ENCODE measurements at places on chromosomes 4 and X.

DNA sequence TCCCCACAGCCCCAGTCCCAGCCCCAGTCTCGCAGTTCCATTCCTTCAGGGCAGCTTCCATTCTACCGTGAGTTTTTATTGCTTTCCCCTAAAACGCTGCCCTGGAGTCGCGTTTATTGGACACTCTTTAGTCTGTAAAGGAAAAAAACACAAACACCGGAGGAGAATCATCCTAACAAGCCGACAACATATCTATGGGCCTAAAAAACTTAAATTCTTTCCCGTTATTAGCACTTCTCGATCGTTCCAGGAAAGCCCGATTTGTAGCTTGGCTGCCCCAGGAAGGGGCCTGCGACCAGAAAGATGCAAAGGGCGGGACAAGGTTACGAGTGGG lies 178.5 kb downstream of the CBR4 start:
- no peak for DNase-seq

GRCh38 chrX:70030301-70030767 lies 19.4 kb downstream of the AWAT2 start:
- peak; percentile 9 for DNase-seq

GRCh38 chrX:633043-633984 lies 2.7 kb downstream of the SHOX start:
- DNase-seq = no peak

DNA sequence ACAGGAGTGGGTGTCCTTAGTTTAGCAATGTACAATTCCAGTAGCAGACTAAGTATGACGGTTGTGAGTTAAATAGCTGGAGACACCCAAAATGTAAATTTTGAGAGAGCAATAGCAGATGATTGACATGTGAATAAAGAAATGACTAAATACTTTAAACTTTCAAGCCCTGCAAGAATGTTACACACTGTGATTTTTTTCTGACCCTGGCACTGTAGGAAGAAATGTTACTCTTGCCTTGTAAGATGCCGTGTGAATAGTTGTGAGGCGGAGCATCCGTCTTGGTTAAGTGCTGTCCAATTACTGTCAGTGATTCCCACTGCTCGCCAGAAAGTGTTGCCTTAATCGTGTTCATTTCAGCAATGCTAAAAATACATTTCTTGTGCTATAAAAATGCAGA lies 1248.1 kb downstream of the RAPGEF2 start:
- DNase-seq = no peak

DNA sequence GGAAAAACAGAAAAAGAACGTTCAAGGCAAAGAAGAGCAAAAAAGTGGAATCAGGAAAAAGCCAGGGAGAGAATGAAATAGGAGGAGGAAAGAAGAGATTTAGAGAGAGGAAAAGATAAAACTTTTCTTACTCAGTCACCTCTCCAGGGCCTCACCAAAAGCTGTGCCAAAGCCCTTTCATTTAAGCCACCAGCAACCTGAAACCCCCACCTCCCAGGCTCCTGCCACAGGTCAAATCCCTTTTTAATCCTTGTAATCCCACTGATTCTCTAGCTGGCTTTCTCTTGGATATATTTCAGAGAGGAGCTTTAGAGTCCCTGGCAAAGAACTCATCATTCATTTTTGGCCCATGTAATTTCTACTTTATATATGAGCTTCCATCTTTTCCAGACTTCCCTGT lies 25.7 kb upstream of the XIAP start:
- no peak for DNase-seq

DNA sequence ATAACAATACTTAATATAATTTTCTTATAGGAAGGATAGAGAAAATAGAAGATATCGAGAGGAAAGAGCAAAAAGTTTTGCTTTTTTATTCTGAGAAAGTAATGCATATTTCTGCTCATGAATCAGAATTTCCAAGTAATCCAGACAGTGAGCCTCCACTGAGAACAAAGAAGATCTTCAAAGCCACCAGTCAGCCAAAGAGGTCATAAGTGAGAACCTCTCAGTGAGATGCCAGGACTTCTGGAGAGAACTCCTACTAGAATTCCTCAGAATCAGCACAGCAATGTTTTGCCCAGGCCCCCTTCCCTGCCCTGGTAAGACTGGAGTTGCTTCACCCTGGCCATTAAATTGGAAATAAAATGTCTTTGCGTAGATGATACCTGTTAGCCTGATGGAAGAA lies 254.4 kb upstream of the FAT4 start:
- no peak for DNase-seq

DNA sequence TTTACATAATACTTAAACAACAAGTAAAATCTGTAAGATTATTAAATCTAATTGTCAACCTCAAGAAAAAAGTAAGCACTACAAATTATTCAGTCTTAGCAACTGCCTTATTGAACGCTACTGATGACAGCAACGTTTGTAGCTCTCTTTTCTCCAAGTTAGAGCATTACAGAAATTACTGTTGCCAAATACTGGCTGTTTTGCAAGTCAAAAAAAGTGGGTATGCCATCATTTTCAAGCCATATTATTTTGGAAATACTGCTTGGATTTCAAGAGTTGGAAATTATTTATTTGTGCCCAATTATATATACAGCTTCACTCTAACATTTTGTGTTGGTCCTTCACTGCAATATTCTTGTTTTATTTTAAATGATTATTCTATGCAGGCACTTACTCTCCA lies 221.7 kb downstream of the CXXC4 start:
- no peak for DNase-seq

GRCh38 chr4:126850286-126850685 lies 782.5 kb upstream of the INTU start:
- DNase-seq = no peak

DNA sequence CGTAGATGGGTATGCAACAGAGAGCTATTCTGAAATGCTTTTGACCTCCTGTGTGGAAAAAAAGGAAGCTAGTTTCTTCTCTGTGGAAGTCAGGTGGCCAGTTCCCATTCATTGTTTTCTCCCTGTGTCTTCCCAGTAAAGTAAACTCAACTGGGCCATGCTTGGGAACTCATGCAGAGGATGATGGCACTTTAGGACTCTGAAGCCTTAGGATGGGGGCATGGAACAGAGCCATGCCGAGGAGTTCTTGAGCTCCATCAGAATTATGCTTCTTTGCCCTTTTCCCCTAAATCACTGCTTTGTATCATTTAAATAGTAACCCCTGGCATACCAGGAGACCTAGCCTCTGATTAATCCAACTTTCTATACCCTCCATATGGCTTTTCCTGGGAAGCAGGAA lies 3.2 kb downstream of the TMEM164 start:
- no peak for DNase-seq

- no peak for DNase-seq
These were observed 23.7 kb downstream of the PLS3 start for GRCh38 chrX:115584696-115585095.

DNA sequence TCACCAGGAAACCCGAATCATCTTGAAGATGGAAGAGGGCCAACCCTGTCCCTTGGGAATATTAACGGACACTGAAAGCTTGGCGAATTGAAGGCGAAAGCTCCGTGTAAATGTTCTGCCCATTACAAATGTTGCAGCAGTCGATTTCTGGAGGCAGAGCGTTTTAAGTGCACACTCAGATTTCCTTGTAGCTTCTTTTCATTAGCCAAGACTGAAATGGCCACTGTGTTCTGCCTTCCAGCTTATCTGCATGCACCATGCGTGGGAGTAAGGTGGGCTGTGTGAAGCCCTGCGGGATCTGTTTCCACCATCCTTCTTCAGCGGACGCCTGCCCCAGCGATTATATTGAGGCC lies 1.3 kb downstream of the SMIM20 start:
- DNase-seq = no peak

DNA sequence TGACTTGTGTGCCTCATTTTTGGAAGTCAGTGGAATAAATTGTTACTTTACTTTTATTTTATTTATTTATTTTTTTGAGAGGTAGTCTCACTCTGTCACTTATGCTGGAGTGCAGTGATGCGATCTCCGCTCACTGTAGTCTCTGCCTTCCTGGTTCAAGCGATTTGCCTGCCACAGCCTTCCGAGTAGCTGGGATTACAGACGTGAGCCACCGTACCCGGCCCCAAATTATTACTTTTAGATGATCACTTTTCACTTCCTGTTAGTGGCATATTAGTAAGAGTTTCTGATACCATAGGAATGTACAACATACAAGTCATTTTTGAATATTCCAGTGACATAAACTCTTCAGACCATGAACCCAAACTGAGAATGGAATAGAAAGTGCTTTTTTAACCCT lies 611.0 kb upstream of the MAGEB2 start:
- no peak for DNase-seq

GRCh38 chrX:129779747-129780146 lies at the start of gene SASH3:
TSS of gene SASH3 (plus strand) at chrX:129779949. CDS start at chrX:129780098, 149 bp downstream.
- DNase-seq = peak; percentile 39

DNA sequence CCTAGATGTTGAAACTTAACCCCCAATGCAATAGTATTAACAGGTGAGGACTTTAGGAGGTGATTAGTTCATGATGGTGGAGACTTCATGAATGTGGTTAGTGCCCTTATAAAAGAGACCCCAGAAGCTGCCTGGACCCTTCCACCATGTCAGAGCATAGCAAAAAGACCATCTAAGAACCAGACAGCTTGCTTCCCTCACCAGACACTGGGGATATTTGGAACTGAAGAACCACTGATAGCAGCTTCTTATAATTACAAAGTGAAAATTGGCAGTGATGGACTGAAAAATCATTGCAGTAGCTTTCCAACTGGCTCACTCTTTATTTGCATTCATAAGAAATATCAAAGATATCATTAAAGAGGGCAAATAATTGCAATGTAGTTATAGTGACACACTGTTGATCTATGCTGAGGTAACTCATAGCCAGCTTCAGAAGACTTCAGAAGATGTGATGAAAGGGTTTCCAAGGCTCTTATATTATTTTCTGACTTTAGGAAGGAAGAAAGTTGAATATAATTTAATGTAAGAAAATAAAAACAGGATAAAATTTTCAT lies 5.8 kb downstream of the RASSF6 start:
- no peak for DNase-seq

DNA sequence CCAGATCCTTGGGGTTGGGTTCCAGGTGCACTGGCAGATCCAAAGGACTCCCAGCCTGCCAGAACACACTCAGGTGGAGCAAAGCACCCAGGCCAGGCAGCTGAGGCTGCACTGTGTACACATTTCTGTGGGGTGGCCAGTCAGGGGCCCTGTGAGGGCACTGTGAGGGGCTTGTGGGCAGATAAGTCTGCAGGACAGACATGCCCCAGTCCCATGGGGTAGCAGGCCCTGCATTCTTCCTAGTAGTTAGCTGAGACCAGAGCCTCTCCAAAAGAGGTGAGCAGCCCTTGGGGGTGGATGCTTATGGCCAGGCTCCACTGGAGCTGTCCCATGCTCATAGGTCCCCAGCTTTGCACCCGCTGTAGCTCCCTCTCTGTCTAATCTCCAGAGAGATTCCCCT lies 7.6 kb downstream of the ETDB start:
- no peak for DNase-seq

GRCh38 chrX:32987142-32987541 lies 224.2 kb downstream of the DMD start:
- no peak for DNase-seq

GRCh38 chr4:87153078-87153870 lies 67.1 kb downstream of the KLHL8 start:
- no peak for DNase-seq

- no peak for DNase-seq
These were observed 365.4 kb upstream of the TECRL start for GRCh38 chr4:64774626-64775025.

DNA sequence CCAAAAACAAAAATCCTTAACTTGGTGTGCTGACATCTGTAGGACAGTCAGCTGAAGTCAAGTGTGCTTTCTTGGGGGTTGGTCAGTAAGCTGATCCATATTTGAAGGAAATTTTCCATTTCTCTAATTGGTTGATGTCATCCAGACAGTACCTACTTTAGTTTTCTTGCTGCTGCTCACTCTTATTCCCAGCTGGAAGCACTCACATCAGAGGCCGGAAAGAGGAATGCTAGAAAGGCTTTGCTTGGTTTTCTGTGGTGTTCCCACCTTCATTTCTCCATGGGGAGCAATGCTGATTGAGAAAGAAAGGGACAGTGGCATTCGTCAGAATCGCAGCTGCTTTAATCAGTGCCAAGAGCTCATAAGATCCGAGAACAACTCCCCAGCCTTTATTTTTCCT lies 227.0 kb downstream of the C4orf33 start:
- no peak for DNase-seq

GRCh38 chr4:90234916-90235547 lies 107.8 kb downstream of the CCSER1 start:
- DNase-seq = no peak

DNA sequence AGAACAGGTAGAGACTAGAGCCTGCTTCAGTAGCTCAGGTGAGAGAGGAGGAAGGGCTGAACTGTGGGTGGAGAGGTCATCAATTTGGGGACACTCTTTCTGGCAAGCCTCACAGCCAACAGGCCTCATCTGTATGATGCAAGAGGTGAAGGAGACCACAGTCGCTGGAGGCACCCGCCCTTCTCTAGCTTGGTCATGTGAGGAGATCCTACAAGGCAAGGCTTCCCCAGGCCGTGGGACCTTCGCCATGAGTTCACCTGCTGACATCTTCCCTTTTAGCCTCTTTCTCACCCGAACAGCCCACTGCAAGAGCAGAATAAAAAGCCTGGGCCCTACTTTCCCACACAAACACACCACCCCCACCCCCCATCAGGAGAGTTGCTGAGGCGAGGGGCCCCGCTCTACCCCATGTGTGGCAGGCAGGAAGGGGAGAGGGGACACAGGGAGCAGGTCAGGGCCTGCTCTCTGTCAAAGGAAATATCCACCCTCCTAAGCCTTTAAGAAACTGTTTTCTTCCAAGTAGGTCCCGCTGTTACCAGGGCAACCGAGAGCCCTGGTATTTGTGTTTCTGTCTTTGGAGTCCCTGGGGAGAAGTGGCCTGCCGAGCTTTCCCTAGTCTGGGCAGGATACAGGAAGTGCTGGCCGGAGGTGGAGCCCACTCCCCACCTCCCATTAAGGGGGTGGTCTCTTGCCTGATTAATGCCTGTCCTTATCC lies 8.1 kb downstream of the RTL5 start:
- DNase-seq = no peak

DNA sequence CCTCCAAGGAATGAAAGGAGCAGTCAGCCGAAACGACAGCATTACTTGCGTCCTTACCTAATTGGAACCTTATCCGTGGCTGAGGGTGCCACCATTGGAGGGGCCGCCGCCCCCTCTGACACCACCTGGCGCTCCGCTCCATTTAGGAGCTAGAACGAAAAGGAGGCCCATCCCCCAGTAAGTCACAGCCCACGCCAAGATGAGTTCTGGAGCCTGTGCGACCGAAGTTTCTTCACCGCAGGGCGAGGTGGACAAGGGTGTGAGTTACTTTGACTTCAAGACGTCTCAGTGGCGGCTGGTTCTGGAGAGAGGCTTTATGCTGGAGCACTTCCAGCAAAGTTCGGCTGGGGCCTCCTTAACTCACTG lies 729 bp upstream of the IRF2 start:
- peak; percentile 50 for DNase-seq
